ENCODE measurements at places on chromosomes 4 and X. TPM values are rescaled to one million over a fixed set of nuclear protein-coding genes. Genes with fewer than 3 reads are reported as not detected.

HDX gene
- total RNA-seq, result 3.2 TPM

BCOR gene
- 21.6 TPM for total RNA-seq

MAGED4 gene
- total RNA-seq, result 1.8 TPM

SNCA gene
- total RNA-seq, result 10.0 TPM

CXCL6 gene
- total RNA-seq, result 1.1 TPM

PRDM5 gene
- total RNA-seq, result 8.2 TPM

FAM120C gene
- 7.1 TPM for total RNA-seq

POLR2B gene
- 78.4 TPM for total RNA-seq

GLOD5 gene
- not detected for total RNA-seq

AKAP14 gene
- total RNA-seq, result not detected

AREG gene
- total RNA-seq, result 4.6 TPM

CENPE gene
- 0.31 TPM for total RNA-seq

EGF gene
- total RNA-seq, result 12.4 TPM

RNF128 gene
- total RNA-seq, result 1.1 TPM

TRAM1L1 gene
- 0.91 TPM for total RNA-seq

GLRB gene
- 9.8 TPM for total RNA-seq

TMEM131L gene
- 13.1 TPM for total RNA-seq

XKRX gene
- total RNA-seq, result not detected

IKBKG gene
- 21.1 TPM for total RNA-seq

DAPP1 gene
- total RNA-seq, result 1.5 TPM

SORBS2 gene
- total RNA-seq, result 439 TPM

SH3TC1 gene
- 30.9 TPM for total RNA-seq

RHOXF2 gene
- total RNA-seq, result not detected

ZCCHC12 gene
- not detected for total RNA-seq

LGI2 gene
- total RNA-seq, result 5.3 TPM

PDGFRA gene
- total RNA-seq, result 67.9 TPM

PCDH19 gene
- 1.0 TPM for total RNA-seq

PPP3CA gene
- total RNA-seq, result 22.0 TPM

HS3ST1 gene
- total RNA-seq, result 1.9 TPM

GAGE12J gene
- total RNA-seq, result not detected

BEND4 gene
- total RNA-seq, result 0.03 TPM

SPATA18 gene
- total RNA-seq, result 3.1 TPM

MAGEA2 gene
- not detected for total RNA-seq

SLC2A9 gene
- 10.3 TPM for total RNA-seq

ANOS1 gene
- total RNA-seq, result 5.9 TPM

RAB33A gene
- 3.8 TPM for total RNA-seq

P2RY10 gene
- 0.56 TPM for total RNA-seq
